ENCODE measurements at places on chromosomes 11 and 22.

DNA sequence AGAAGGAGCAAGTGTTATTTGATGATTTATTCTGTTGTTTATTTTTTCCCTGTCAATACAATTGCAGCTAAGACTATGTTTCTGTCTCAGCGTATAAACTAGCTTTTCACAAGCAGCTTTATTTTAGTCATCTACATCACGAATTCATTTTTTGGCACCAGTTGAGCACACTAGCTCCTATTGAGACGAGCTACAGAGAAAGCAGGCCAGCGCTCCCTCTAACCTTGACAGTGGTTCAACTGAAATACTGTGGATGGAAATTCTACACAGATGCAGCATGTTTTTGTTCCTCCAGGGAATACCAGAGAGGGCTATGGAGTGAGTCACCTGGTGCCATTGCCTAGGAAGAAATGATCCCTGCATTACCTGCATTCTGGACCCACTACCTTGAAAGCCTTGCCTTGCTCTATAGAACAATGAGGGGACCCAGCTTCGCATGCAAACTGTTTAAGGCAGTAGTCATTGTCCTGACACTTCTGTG, 108.2 kb upstream of the ARHGAP42 start:
- no peak for DNase-seq

DNA sequence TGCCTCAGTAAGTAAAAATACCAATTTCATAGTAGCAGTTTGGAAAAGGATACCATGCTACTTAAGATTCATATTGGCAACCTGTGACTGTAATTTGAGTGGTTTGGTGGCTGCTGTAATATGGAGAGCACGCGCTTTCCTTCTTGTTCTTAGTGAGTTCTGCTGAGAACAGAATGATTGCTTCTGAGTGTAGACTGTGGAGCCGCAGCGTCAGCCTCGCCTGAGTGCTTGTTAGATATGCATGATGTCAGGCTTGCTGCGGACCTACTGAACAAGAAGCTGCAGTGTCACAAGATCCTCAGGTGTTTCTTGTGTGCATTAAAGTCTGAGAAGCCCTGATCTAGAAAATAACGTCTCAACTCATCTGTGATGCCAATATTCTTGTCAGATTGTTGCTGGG, 143.2 kb downstream of the ARHGAP42 start:
- no peak for DNase-seq

DNA sequence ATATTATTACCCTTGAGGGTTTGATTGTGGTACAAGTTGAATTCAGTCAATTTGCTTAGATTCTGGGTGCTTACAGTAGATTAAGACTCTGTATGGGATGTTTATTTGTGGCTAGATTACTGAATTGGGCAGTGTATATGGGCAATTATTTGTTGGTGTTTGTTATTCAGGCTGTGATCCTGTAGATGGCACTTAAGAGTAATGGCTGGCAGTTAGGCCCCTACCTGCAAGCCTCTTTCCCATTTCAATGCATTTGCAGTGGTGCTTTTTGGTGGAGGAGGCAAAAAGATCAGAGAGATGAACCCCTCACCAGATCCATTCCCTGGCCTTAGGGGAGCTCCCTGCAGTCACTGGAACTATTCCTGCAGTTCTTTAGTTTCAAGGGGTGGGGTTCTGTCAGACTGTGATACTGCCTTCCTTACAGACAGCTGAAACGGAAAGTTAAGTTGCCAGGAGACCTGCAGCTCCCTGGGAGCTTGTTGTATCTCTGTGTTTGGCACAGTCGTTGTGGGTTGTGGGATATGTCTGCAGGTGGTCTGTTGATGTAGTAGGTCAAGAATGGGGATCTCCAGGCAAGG, 199.5 kb downstream of the AASDHPPT start:
- peak; percentile 56 for DNase-seq

- DNase-seq = no peak
Measured at GRCh38 chr11:35711173-35711910, 48.8 kb downstream of the TRIM44 start.

DNA sequence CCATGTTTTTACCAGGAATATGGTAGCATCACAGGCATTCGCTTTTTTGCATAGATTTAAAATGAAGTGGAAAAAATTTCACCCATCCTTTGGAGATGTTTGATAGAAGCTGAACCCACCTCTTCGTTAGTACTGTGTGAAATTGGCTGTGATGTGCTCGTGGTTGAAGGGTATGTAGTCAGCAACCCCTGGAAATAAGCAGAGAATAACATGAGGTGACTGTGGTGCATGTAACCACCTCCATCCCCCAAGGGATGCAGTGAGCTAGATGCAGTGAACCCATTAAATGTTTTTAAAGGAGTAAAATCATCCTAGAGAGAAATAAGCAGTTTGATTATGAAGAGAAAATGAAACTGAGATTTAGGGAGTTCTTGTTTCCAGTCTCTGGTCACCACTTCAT, 15.9 kb downstream of the CBLIF start:
- no peak for DNase-seq

DNA sequence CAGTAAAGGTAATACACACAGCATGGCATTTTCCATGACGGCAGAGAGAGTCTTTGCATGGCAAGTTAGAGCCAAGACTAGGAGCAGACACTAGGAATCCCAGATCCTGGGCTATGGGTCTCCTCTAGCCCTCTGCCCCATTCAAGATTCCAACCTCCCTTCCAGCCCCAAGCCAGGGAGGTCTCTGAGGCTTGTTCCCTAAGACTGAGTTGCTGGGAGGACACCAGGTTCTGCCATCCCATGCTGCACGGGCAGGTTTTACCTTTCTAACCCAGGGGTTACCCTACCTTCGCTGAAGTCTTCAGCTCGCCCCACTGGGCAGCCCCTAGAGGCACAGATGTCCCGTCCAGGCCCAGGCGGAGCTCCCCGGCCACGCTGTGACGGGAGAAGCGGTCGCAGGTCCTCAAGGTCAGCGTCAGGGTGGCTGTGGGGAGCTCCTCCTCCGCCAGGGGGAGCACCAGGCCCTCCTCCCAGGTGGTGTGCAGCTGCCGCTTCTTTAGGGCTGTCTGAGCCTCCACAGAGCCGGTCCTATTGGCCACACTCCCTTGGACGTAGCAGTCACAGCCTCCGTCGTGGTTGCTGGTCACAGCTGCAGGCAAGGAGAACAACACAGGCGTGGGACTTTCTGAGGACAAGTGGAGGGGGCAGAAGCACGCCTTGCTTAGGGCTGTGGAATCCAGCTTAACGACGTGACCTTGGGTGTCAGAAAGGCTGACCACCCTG, 33.8 kb downstream of the SYT13 start:
- peak; percentile 35 for DNase-seq
